Activated CD4-positive, alpha-beta T cell treated with anti-CD3 and anti-CD28 coated beads for 4 hours (primary cell): ENCODE measurements at places on chromosomes 13 and 19.

- DNase-seq: no peak
These were observed 1322.0 kb downstream of the EFNB2 start for GRCh38 chr13:105213512-105213911.

DNA sequence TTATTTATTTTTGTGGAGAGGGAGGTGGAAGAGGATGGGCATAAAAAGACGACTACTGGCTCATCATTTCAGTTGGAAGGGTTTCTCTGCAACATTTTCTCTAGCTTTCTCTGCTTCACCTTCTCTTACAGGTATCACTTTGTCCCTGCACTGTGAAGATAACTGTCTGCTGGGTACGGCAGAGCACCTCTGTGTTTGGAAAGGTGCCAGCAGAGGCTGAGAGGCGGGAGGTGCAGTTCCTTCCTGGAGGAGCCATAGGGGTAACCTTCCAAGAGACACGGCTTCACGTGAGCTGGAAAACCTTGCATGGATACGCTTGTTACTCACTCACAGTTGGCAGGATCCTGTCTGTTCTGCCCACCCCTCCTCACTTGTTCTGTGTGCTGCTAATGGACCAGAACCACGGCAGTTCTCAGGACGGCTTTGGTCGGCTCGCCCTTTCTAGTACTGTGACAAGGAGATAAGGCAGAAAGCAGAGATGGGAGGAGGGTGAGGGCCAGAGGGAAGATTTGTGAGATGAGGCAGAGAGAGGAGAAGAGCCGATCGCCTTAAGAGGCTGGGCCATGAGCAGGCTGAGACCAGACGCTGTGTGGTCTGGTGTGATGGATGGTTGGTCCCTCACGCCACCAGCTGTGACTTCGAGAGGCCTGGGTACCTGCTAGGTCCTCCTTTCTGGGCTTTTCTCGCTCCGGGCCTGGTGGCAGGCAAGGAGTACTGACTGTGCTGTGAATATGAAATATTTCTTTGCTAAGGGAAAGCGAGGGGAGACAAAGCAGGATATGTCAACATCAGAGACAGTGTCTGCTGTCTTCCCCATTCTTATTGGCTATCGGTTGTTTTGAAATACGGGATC lies 66.8 kb downstream of the MRPL57 start:
- no peak for DNase-seq

DNA sequence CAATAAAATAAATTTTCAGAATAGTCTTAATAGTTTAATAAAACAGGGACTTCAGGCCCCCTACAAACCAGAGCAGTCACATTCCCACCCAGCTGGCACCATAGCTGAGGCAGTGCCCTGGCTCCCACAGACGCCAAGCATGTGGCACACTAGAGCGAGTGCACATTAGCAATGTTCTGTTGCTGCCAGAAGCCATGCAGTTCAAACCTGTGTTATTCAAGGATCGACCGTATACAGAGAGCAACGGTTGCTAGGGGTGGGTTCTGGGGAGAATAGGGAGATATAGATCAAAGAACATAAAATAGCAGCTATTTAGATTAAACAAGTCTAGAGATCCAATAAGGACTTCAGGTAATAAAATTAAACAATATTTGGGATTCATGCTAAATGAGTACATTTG lies 419.3 kb upstream of the KLHL1 start:
- DNase-seq: no peak

DNA sequence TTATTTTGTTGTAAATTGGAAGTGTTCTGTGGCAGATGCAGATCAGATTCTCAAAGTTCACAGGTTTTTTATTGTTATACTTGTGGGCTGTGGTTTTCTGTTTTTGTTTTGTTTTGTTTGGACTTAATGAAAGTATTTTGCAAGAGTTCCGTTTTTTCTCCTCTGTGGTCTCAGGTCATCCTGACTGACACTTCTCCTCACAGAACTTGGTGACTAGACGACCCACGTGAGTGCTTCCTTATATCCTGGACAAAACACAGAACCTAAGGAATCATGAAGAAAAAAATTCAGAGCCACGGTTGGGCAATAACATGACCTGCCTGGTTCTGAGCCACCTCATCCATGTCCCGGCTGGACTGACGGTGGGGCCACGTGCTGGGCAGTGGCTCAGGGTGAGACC lies 2.5 kb upstream of the RFPL4AL1 start:
- DNase-seq: no peak

GRCh38 chr13:37295071-37295470 lies 189.6 kb upstream of the CSNK1A1L start:
- DNase-seq: no peak

- DNase-seq: no peak
These were observed 32.7 kb upstream of the FLT1 start for GRCh38 chr13:28527629-28528028.

DNA sequence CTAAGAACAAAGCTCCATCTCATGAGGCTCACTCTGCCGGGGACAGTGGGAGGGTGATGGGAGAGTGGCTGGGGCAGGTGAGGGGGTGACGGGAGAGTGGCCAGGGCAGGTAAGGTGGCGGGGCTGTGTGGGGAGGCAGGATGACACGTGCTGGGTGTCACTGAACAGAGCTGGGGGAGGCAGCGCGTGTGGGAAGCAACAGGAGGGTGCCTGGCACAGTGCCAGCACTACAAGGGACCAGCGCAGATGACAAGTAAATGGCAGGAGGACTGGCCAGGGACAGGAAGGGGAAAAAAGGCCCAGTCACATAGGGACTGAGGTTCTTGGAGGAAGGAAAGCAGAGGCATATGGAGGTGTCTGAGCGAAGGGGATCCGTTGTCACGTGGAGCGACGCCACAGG lies 129.9 kb downstream of the RNF17 start:
- no peak for DNase-seq
